GM04503 (cell line): ENCODE measurements at places on chromosomes 4 and X.

DNA sequence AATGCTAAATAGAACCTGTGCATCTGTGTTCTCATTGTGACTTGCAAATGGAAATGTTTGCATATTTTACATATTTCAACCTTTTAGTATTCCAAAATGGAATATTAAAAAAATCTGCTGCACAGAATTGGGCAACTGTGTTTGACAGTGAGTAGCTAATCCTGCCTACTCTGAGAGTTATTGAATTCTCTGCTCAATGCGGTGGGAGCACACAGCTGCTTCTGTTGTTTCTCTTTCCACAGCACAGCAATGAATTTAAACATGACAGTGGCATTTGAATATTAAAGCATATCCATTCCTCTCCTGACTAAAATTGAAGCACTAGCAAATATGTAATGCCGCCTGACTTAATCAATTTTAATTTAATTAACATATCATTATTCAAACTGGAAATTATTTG is 366.6 kb downstream of the GASK1B start:
- DNase-seq = no peak

DNA sequence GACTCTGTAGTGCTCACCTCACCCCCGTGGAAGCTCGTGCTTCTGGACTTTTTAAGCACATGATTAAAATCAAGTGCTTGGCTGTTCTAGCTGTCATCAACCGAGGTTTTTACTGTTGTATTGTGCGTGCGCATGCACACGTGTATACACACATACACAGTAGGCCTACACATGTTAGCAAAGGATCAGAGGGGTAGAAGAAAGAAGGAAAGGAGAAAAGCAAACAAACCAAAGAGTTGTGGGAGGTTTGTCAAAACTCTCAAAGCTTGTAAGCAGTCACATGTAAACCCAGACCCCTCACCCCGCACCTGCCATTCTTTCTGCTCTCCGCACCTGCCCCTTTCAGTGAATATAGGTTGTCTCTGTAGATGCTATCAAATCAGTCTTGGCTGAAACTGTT is 311.8 kb downstream of the HS3ST1 start:
- DNase-seq = no peak

DNA sequence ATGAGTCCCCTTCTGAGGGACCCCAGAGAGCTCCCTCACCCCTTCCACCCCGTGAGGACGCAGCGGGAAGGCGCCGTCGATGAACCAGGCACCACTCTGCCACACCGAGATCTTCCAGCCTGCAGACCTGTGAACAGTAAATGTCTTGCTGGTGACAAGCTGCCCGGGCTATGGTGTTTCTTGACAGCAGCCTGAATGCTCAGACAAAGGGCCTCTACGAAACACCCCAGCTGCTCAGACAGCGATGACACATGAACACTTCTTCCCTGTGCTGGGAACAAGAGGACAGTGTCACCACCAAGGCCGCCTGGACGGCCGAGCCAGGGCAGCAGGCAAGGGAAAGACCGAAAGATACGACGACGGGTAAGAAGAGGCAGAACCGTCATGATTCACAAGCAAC is 30.6 kb upstream of the GTPBP6 start:
- DNase-seq = no peak

DNA sequence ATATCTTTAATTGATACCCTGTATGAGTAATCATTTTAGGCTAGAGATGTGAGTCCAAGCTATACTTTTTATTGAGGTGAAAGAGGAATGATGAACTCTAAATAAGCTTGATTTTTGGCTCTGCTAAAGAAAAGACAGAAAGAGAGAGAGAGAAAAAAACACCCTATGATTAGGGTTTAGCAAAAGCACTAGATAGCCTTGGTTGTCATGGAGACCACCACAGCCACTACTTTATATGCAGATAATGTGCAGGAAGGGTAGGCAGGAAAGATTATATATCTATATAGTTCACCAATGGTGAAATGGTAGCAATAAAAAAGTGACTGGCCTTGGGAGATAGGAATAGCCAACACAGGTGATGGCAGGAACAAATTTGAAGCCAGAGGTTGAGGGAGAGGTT is 69.9 kb upstream of the CAMK2D start:
- no peak for DNase-seq

DNA sequence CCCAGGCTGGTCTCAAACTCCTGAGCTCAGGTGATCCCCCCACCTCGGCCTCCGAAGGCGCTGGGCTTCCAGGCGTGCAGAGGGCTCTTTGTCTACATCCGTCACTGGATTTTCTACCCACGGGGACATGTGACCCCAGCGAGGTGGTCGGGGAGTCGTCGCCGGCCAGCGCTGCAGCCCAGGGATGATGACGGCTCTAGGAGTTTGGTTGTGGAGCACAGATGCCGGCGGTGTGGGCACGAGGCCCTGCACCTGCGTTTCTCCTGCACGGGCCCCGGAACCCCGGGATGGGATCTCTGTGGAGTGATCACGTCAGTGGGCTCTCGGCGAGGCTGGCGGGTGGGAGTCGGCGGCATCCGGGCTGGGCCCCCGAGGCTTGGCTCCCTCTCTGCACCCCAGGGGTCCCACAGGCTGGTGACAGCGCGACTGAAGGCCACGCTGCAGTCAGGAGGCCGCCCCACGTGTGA is 9.1 kb upstream of the GTPBP6 start:
- no peak for DNase-seq

DNA sequence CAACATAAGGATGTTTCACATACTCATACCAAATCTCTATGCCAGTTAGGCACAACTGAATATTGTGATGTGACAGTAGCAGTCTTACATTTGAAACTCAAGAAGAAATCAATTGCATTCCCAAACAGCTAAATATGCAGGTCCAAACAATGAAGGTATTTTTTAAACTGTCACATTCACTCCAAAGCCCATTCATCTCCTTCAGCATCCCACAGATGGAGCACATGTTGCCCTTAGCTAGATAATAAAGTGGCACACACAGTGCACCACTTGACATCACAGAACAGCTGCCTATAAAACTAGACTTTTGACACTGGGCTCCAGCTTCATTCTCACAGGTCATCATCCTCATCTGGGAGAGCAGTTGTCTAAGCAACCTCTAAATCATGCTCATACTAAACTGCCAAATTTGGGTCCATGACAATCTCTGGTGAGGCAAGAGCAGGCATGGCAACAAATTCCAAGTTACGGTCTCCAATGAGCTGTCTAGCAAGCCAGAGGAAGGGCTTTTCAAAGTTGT is 26.2 kb upstream of the ARHGEF6 start:
- DNase-seq = no peak

DNA sequence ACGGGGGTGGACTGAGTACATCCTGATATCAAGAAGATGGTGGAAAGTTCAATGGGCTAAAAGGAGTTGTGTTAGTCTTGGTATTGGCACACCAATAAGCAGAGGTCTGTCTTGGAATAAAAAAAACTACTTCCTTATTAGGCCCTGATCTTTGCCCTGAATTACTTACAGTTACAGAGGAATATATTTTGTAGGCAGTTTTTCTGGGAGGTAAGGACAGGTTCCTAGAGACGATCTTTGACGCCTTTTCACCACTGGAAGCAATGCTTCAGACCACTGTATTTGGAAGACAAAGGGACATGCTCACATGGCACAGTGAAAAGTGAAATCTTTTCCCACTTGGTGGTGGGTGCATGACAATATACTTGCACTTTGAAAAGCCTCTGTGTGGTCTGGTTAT is 618 bp upstream of the XK start:
- DNase-seq = no peak

GRCh38 chr4:73252001-73252400 is 6.6 kb downstream of the ANKRD17 start:
- no peak for DNase-seq

DNA sequence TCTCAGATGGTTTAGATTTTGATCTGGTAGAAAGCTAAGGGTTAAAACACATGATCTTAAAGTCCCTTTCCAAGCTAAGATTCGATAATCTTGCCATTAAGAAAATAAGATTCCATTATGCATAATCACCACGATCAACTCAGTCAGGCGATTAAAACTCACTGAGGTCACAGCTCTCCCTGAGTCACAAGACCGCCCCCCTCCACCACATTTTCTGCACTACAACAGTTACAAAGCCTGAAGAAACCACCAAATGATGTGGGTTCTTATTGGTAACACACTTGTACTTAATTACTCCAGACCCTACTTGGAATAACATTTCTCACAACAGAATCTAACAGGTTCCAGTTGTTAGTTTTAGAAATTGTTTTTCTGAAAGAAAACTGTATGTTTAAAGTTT is 62.8 kb downstream of the SH3KBP1 start:
- no peak for DNase-seq

GRCh38 chr4:101685126-101685525 is 105.4 kb upstream of the BANK1 start:
- no peak for DNase-seq
